ENCODE measurements at places on chromosomes 6 and 20. TPM values are rescaled to one million over a fixed set of nuclear protein-coding genes. Genes with fewer than 3 reads are reported as not detected.

The PRL gene
- total RNA-seq: not detected

- no peak for DNase-seq
Measured at GRCh38 chr20:10653599-10654249, 20.1 kb downstream of the JAG1 start.

DNA sequence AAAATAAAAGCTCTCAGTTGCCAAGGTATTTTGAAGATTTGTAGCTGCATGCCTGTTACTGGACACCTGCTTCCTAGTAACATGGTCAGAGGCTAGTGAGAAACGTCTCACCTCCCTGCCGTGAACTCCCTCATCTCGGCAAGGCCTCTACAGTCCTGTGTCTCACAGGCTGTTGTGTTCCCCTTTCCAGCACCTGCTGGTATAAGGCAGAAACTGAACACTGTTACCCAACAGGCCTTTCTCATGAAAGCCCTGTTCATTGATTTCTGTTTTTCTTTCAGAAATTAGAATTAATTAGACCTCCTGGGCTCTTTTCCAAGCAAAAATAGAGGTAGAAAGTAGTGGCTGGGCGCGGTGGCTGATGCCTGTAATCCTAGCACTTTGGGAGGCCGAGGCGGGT is 17.6 kb upstream of the SRSF3 start:
- DNase-seq: no peak

GRCh38 chr6:27209659-27210269 is 37.7 kb upstream of the PRSS16 start:
- DNase-seq: no peak

GRCh38 chr6:13305791-13306190 is 22.5 kb downstream of the TBC1D7 start:
- DNase-seq: no peak

- no peak for DNase-seq
Measured at GRCh38 chr6:136526196-136526930, 23.9 kb downstream of the MAP7 start.

GRCh38 chr6:25462235-25462897 is 183.2 kb downstream of the CARMIL1 start:
- no peak for DNase-seq

- DNase-seq: no peak
Measured at GRCh38 chr6:63928613-63929012, 293.0 kb downstream of the PHF3 start.

All from Calu3 (cell line).